CD4-positive, alpha-beta T cell treated with Interleukin-10 for 1 hour (primary cell): ENCODE measurements at places on chromosomes 11 and 22.

GRCh38 chr11:116366980-116367645 is 405.7 kb downstream of the BUD13 start:
- no peak for DNase-seq

GRCh38 chr11:65477149-65477965 is 21.5 kb upstream of the MALAT1 start:
- DNase-seq, result peak; percentile 89

DNA sequence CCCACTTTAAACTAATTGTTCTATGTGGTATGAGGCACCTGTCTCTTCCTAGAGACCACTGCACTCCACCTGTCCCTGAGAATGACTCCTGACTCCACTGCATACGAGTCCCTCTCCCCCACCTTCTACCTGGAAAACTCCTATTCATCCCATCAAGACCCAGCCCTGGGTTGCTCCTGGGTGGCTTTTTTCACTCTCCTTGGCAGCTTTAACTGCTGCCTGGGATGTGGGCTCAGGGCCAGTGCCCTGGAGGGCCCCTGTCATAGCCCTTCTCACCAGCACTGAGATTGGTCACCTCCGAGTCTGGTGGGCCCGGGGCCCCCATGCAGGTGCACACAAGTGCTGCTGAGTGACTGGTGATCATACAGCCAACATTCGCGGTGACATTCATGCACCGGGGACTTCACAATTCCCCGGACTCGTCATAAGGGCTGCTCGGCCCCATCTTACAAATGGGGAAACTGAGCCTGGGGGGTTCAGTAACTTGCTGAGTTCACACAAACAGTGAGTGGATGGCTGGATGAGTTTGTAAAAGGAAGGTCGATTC is 25.9 kb upstream of the TOLLIP start:
- DNase-seq, result no peak

GRCh38 chr11:133867456-133867855 is 22.1 kb upstream of the SPATA19 start:
- no peak for DNase-seq

GRCh38 chr11:72613977-72614376 is 60.2 kb downstream of the PDE2A start:
- peak; percentile 8 for DNase-seq
